ENCODE measurements at places on chromosomes 1 and 21.

DNA sequence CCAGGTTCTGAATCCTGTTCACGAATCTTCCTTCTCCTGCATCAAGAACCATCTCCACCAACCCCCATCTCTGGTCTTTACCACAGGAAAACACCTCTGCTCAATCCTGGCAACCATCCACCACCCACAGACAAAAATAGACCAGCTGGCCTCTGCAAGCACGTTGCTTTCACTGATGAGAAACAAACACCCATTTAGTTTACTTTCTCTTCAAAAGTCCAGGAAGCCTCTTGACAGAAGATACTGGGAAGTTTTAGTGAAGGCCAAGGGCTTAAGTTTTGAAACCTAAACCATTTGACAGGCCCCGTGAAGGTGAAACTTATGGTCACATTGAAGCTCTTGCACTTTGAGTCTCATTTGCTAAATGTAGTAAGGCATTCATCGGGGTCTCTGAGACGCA, 122.6 kb upstream of the PPP2R5A start:
- no peak for DNase-seq

- DNase-seq, result no peak
These were observed 4.4 kb upstream of the PIK3C2B start for GRCh38 chr1:204498981-204499380.

DNA sequence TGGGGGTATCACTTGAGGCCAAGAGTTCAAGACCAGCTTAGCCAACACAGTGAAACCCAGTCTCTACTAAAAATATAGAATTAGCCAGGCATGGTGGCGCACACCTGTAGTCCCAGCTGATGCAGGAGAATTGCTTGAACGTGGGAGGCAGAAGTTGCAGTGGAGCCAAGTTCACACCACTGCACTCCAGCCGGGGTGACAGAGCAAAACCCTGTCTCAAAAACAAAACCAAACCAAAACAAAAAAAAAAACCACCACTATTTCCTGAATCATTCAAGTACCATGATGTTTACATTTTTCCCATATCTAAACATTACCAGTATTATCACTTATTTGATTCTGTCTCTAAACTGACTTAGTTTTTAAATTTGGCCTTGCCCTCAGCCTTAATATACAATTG, 29.5 kb downstream of the TUT4 start:
- no peak for DNase-seq

- DNase-seq, result no peak
These were observed 2.6 kb upstream of the MAPKAPK2 start for GRCh38 chr1:206682111-206682510.

DNA sequence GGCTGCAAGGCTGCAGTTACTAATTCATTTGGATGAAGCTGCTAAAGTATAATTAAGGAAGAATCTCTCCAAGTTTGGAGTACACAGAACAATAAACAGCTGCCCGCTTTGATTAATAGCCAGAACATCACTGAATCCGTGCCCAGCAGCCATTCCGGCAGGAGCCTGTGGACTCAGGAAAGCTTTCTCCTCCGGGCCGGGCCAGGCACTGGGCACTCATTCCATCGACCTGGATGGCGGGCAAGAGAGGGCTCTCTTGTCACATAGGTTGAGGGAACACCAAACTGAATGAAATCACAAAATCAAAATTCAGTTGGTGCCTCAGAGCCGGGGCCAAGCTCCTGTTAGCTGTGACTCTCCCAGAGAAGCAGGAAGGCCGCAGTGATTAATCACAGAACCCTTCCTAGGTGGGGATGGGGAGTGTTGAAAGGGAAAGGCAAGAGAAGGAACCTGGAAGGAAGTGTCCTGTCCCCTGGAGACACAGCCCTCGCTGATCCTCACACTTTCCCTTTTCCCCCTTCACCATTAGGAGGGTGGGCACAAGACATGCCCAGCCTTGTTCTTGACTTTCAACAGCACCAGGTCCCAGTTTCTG, 306.7 kb downstream of the NPHP4 start:
- DNase-seq, result no peak

- DNase-seq, result no peak
These were observed 172.7 kb downstream of the TRIM33 start for GRCh38 chr1:114338191-114338890.

- no peak for DNase-seq
These were observed 17.0 kb upstream of the DMBX1 start for GRCh38 chr1:46472498-46473181.

- DNase-seq, result no peak
These were observed at the start of gene MCM3AP for GRCh38 chr21:46285206-46285661. Gene MCM3AP, minus strand, starts transcription at chr21:46285611. Its CDS starts 325 bp downstream, at chr21:46285286.

- no peak for DNase-seq
These were observed 123.4 kb downstream of the ESRRG start for GRCh38 chr1:216599851-216600250.

DNA sequence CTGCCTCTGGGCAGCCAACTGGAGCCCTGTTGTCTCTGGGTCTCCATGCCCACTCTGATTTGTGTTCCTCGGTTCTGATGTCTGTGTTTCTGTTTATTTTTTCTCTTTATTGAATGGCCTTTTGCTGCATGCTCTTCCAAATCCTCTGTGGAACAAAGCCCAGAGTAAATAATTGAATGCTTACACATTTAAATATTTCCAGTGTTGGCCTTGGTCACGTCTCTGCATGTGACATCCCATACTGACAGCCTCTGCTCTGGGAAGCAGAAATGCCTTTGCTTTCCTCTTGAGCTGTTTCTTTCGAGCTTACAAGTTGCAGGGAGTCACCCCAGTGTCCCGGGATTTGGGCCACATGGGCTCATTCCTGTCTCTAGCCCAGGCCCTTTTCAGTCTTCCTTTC, 267.9 kb downstream of the PTPRU start:
- DNase-seq, result no peak

DNA sequence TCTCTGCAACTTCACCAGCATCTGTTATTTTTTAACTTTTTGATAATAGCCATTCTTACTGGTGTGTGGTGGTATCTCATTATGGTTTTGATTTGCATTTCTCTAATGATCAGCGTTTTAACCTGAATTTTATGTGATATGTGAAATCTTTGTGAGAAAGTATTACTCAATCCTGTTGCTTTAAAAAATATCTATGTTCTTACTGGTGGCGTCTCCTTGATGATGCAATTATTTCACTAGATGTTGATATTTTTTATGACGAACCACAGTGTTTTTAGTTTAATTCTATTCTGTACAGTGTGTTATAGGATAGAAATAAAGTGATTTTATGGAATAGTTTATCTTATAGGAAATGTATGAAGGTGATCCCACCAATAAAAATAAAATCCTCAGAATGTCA, 54.7 kb upstream of the GPR88 start:
- DNase-seq, result no peak

- no peak for DNase-seq
These were observed 31.0 kb upstream of the POU3F1 start for GRCh38 chr1:38077523-38078147.

DNA sequence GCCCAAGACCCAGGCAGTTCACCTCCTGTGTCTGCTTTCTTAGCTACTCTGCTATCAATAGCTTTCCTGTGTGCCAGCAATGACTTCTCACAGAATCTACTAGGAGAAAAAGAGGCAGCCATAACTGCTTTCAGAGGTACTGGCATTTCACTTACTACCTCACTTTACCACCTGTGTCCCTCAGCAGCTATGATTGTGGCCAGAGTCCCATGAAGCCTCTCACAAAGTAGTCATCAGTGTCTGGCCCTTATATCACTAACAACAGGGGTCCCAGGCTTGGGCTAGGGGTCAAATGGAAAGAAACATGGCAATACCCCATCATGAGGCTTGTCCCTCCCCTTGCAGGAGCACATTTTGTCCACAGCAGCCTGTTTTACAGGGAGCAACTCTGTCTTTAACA, 62.7 kb upstream of the EPS8L3 start:
- no peak for DNase-seq

DNA sequence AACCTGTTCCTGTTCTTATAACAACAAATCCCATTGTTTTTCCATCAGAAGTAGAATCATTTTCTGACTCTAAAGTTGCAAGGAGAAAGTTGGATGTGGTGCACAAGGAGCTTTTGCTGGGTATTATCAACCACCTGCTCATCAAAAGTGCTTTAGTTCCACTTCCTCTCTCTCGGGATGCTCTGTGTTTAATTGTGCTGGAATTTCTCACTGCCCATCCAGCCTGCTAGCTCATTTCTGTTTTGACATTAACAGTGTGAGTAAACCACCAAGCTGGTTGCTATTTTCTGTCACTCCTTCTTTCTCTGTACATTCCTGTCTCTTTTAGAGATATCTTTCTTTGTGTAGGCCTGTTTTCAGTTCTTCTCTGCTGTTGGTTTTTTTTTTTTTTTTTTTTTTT, 6.0 kb downstream of the KDM4A start:
- no peak for DNase-seq

DNA sequence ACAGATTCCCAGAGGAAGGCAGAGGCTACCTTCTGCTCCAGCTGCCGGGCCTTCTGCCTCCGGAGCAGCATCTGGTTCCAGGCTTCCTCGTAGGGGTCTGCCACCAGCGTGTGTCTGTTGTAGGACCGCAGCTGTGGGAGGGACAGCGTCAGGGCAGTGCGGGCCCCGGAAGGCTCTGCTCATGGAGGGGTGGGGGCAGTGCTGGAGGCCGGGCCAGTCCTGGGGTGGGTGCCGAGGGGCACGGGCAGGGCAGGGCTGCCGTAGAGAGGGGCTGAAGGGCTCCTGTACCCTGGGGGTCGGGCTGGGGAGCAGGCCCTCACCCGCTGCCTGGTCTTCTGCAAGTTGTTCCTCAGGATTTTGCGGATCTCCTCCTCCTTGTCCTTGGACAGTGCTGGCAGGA, 53.2 kb downstream of the SLC9A1 start:
- no peak for DNase-seq

DNA sequence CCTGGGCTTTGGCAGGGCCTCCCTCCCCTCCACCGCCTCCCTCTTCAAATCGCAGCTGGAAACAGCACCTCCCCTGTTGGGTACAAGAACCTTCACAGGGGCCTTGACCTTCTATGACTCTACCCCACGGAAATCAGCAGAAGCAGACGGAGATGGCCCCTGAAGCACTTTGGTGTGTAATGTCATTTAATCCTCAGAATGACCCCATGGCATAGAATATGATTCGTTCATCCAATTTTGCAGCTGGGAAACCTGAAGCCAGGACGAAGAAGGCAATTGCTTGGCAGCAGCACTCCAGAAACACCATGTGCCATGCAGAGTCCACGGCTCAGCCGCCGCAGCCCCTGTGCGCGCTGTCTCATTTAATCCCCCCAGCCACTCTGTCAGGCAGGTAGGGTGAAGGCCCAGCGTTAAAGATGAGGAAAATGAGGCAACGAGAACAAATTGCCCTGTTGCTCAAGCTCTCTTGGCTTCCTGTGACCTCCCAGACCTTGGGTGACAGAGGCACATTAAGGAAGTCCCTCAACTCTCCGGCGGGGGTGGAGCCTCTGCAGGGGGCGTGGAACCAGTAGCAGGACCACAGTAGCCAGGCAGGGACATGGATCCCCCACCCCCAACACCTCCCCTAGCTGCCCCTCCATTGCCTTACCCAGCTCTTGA, 25.8 kb upstream of the LAPTM5 start:
- DNase-seq, result no peak

DNA sequence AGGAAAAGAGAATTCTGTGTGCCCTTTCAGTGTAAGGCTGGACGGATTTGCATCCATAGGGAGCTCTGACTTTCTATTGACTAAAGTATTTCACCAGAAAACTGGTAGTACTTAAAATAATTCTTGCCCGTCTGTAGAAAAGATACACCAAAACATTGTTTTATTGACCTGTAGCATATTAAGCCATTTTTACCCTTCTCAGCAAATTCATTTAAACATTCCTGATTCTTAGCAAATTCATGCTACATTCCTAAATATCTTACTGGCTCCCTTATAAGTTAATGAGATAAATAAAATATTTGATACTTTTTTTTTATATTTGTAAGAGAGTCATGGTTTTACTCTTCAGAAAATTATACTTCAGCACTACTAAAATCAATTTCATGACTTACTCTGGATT, 1.6 kb upstream of the IPP start:
- no peak for DNase-seq

DNA sequence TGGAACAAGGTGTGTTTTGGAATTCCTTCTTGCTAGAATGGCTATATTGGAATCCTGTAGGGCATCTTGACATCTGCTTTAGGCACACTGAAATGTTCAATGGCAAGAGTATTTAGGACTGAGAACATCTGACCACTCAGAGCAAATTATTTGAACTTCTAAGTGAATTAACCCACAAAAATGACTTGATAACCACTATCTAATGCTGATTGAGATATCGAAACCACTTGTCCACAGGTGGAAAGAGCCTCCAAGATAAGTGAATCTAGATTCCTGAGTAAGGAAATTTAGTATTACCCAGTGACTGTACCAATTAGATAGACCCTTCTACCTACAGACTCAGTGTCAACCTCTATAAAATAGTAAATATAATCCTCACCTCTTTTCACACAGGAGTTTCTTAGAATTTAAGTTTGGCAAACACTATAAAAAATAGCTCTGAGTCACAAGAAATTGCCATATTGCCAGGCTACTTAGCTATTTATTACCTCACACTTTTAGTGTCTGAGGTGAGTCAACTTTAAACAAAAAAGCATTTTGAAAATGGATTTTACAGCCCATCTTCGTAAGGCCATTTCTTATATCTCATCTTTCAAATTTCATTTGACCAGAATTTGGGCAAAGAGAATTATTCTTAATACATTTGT, 421.8 kb downstream of the PTBP2 start:
- DNase-seq, result no peak

DNA sequence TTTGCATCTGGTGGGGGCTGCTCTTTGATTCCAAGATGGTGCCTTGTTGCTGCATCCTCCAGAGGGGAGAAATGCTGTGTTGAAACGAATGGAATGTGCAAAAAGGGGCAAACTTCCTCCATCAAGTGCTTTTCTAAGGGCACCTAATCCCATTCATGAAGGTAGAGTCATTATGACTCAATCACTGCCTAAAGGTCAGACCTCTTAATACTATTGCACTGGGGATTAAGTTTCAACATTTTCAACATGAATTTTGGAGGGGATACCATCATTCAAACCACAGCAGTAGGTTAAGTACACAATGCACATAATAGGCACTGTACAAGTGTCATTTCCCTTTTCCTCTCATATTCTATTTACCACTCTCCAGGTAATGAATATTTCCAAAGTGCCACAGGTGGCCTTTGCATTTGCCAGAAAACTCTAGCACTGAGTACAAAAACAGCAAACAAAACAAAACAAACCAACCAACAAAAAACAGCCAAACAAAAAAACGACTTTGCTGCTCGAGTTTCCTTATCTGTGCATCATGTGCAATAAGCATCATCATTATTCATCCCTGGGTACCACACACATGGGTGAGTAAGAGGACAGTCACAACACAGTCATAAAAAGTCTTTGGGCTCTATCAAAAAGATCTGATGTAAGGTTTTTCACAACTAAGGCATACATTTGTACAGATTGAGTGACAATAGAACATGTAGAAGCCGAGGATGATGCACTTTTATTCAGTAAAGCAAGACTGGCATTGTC, 42.5 kb downstream of the IFI44 start:
- no peak for DNase-seq

DNA sequence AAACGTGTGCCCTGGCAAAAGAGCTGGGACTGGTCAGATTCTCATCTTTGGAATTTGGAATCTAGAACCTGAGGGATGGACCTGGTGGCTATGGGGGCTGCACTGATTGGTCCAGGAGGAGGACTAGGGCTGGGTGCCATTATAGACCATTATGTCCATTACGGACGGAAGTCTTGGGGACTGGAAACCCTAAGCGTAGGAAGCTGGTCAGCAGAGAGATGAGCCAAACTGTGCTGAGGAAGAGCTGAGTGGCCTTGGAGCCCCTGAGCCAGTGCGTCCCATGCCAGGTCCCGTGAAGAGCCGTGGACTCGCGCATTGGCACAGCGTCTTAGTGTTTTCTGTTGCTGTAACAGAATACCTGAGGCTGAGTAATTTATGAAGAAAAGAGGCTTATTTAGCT, 10.0 kb downstream of the MRAP start:
- no peak for DNase-seq

- no peak for DNase-seq
These were observed 83.0 kb upstream of the BACH1 start for GRCh38 chr21:29215709-29216108.

Data from HTR-8/SVneo (cell line).